Retina (tissue), 1 donor: ENCODE measurements at places on chromosomes 3 and 15.

DNA sequence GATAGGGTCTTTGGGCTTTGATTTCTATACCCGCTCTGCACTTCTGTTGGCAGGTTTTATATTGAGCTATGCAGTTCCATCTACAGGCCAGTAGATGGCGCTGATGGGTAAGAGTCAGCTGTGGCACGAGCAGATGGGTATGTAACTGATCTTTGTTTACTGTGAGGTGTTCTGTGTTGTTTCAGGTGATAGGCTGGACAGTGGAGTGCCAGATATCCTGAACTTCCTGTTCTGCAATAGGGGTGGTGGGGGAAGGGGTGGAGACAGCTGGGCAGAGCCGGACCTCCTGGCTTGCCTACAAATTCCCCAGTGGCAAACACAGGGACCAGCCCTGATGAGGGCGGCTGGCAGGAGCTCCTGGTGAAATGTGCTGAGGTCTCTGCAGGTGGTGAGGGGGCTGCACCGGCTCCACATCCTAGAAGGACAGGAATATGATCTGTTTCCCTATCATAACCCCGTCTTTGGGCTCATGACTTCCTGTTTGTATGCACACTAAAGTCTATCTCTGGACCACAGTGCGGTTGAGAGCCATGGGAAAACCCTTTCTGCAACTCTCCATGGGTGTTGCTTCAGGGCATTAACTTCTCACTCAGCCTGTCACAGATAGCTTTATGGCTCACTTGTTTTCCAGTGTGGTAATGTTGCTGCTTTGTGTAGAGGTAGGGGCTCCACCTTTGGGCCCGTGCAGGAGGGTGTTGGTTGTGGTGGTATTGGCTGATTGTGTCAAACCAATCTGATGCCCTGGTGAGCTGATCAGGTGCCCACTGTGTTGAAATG is 13.4 kb upstream of the FAM98B start:
- DNase-seq = peak; percentile 57

DNA sequence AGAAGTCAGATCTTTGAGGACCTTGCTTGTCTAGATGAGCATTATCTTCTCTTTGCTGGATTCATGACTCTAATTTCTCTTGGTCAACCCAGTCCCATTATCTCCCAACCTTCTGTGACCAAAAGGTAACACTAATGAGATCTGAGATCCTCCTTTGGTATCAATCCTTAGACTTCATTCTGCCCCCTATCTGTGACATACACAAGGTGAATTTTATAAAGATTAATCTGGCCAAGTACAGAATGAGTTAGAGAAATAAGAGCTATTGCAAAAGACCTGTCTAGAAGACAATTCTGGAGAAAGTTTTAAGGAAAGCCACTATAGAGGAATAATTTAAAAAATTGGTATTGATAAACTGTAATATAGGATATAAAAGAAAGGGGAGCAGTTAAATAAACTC is 113.8 kb upstream of the KCNMB2 start:
- no peak for DNase-seq

DNA sequence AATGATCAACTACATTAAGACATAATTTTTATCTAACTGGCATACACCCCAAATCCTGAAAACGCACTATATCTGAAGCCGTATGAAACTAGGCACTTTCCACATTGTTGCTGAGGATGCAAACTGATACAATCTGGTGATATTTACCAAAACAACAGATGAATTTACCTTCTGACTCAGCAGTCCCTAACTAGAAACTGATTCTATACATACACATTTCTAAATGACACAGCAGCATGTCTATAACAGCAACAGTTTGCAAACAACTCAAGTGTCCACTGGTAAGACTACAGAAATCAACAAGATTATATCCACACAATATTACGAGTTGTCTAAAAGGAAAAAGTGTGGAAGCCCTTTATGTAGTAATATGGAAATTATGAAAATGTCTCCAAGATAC is 22.9 kb downstream of the SECISBP2L start:
- no peak for DNase-seq

- no peak for DNase-seq
These were observed 78.2 kb downstream of the ATG7 start for GRCh38 chr3:11350374-11350773.

GRCh38 chr3:156522673-156523072 is 32.2 kb downstream of the SSR3 start:
- DNase-seq = no peak

DNA sequence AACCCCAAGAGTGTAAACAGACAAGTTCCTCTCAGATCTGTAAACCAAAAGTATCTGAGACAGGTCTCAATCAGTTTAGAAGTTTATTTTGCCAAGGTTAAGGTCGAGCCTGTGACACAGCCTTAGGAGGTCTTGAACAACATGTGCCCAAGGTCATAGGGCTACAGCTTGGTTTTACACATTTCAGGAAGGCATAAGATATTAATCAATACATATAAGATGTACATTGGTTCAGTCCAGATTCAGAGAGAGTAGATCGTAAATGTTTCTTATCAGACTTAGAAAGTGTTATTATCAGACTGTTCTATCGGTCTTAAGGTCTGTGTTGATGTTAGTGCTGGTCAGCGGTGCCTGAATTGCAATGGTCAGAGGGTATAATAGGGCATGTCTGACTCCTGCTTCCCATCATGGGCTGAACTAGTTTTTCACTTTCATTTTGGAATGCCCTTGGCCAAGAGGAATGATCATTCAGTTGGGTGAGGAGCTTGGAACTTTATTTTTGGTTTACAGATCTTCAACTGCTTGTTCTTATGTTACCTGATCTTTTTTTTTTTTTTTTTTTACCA is 27.0 kb upstream of the MFGE8 start:
- DNase-seq = no peak

GRCh38 chr3:14373753-14374376 is 28.5 kb upstream of the SLC6A6 start:
- DNase-seq = no peak

GRCh38 chr15:49232236-49232806 is 62.3 kb downstream of the GALK2 start:
- no peak for DNase-seq

- DNase-seq = no peak
These were observed 54.2 kb upstream of the PIK3R4 start for GRCh38 chr3:130800829-130801228.
